ENCODE measurements at places on chromosomes 7 and 10.

- DNase-seq = no peak
These were observed 156.6 kb downstream of the RPS24 start for GRCh38 chr10:78190051-78190825.

DNA sequence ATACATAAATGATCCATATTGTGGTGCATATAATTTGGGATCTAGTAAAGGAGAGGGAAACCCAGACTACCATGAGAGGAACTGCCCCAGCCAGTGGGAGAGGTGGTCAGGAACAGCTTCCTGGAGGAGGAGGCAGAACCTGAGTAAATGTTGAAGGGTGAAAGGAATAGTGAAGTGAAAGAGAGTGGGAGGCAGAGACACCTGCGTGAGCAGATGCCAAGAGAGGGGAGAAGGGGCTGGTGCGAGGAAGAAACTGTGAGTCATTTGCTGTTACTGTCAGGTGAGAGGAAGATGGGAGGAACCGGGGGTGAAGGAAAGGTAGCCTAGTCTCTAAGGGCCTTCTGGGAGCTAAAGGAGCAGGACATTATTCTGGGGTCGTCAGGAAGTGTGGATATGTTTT, 294.8 kb downstream of the GRID1 start:
- no peak for DNase-seq

DNA sequence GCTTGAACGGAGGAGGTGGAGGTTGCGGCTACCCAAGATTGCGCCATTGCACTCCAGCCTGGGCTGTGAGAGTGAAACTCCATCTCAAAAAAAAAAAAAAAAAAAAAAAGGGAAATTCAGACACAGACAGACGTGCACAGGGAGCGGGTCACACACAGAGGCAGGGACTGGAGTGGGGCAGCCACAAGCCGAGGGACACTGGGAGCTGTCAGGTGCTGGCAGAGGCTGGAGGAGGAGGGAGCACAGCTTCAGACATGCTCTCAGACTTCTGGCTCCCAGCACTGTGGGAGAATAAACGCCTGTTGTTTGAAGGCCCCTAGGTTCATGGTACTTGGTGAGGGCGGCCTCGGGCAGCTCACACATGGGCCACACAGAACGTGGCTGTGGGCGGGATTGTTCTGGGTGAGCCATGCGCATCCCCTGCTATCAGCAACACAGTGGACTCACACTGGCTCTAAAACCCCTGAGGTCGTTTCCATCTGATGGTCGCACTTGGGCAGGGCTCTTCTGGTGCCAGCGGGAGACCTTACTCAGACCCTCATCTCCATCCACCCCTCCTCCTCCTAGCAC, 375.9 kb downstream of the DNAJB6 start:
- DNase-seq = no peak

GRCh38 chr10:58648131-58648530, 135.5 kb downstream of the BICC1 start:
- DNase-seq = no peak

DNA sequence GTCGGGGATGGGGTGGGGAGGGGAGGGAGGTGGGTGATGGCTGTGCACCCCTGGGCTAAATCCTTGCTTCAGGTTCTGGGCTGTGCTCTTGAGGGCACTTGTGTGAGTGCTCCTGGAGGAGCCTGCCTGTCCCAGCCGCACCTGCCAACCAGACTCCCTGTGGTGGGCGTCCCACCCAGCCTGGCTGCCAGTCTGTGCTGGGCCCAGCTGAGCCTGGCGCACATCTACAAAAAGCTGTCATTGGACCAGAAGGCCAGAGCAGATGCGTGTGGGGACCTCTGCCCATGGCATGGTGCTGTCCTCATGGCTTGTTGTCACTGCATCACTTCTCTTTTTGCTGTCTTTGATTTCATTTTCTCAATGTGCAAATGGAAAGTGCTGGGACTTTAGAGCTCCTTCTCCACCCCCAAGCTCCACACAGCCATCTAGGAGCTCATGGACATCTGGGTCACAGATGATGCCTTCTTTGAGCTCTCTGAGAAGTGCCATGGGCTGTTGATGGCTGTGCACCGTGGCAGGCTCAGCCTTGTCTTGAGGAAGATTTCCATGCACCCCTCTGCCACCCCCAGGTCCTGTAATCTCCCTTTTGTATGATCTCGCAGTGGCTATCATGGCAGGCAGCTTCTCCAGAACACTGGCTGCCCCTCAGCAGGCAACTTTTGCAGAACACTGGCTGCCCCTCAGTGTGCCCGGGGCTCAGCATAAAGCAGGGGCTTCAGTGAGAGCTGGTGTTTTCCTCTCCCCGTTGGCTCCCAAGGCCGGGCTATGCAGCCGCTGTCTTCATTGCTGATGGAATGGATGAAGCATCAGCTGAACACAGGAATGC, 83.9 kb downstream of the ADCY1 start:
- no peak for DNase-seq

- DNase-seq = no peak
These were observed 799.0 kb downstream of the NRG3 start for GRCh38 chr10:82674036-82674435.

DNA sequence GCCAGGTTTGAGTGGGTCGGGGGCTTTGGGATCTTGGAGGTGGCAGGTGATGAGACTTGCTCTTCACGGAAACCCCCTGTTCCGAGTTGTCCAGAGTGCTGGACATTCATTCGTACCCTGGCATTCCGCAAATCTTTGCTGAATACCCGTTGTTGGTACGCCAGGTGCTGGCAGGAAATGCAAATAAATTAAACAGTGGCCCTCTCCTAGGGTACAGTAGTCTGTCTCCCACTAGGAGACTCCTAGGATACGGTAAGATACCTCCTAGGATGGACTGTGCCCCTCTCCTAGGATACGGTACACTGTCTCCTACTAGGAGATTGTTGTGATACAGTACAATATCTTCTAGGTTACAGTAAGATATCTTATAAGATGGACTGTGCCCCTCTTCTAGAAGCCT, 544 bp downstream of the SEC23IP start:
- DNase-seq = no peak

DNA sequence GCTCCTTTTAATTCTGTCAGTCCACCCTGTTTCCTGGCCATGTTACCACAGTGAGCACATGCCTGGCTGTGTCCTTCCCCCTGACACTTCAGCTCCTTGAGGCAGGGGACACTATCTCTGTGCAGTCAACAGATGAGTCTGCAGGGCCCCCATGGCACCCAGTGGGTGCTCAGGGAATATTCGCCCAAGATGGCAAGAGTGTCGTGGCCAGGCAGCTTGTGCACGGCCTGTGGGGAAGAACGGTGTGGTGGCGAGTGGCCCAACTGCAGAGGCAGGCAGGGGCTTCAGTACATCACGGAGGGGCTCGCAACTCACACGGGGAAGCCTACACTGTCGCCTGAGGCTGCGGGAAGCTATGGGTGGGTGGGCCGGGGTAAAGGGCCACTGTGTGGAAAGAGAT, 91.1 kb downstream of the TRRAP start:
- DNase-seq = no peak

DNA sequence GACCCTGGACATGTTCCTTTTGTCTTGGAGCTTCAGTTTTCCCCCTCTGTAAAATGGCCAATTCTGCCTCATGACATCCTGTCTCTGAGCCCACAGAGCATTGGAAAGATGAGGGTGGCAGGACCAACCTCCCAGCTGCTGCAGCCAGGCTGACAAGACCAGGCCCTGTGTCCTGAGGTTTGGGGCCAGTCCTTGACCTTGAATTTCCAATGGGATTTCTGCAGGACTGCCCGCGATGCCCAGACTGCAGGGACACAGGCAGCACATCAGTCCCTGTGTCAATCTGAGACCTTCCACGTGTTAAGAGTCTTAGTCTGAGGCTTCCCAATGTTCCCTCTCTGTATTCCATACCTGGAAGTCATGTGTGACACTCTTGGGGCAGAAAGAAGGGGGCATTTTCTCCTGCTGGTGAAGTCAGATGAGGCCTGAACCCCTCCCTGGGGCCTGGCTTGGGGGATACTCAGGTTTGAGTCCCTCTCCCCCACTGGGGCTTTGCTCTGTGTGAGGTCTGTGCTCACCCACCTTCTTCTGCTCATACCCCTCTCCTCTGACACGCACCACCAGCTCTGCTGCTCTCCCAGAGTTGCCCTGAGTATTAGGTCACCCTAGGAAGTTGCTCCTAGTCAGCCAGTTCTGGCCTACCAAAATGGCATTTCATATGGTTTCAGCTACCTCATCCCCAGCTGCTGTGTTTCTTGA, 79.2 kb downstream of the ADCY1 start:
- DNase-seq = no peak

DNA sequence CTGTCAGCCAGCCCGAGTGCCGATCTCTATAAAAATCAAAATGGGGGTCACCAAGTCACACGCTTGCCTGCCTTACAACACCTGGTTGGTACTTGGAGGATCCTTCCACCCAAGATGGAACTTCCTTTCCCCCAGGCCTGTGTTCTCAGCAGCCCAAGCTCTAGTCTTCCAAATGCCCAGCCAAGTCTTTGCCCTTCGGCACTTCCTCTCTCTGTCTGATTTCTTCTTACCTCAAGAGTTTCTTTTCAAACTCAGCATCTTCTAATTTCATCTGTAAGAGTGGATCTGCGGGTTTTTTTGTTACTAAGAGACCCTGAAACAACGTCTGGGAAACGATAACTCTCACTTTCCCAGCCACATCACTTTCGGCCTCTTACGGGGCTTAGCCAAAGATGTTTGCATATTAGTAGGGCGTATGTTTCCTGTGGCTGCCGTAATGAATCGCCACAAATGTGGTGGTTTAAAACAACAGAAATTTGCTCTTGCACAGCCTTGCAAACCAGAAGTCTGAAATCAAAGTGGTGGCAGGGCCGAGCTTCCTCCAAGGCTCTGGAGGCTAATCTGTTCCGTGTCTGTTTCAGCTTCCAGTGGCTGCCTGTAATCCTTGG, 219.9 kb downstream of the TCF7L2 start:
- DNase-seq = no peak

DNA sequence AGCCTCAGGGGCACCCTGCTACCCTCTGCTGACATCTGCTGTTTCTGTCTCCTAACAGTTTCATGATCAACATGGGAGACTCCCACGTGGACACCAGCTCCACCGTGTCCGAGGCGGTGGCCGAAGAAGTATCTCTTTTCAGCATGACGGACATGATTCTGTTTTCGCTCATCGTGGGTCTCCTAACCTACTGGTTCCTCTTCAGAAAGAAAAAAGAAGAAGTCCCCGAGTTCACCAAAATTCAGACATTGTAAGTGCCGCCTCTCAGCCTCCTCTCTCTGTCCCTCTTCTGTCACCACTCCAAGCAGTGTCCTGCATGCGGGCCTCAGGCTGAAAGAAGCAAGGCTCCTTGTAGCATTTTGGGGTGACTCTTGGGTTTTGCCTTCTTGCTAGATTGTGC, 39.0 kb downstream of the POR start:
- DNase-seq = no peak

DNA sequence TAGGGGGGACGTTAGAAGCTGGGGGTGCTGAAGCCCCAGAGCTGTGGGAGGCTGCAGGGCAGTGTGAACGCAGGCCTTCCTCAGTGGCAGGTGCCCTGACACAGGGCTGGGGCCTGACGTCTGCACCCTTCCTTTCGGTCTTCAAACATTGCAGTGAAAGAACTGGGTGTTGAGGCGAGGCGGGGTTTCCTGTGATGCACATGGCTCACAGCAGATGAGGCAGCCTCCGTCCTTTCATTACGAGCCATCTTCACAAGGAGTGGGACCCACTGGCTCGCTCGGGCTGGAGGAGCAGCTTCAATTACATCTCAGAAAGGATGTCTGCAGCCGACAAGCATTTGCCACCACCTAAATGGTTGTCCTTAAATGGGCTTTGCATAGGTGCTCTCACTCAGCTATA, 180.3 kb upstream of the SHH start:
- no peak for DNase-seq

GRCh38 chr7:37315772-37316715, 132.6 kb downstream of the ELMO1 start:
- DNase-seq = no peak

GRCh38 chr10:127968027-127968441, 61.1 kb downstream of the PTPRE start:
- DNase-seq = no peak

- DNase-seq = no peak
These were observed 153.9 kb downstream of the AGMO start for GRCh38 chr7:15407910-15408309.

DNA sequence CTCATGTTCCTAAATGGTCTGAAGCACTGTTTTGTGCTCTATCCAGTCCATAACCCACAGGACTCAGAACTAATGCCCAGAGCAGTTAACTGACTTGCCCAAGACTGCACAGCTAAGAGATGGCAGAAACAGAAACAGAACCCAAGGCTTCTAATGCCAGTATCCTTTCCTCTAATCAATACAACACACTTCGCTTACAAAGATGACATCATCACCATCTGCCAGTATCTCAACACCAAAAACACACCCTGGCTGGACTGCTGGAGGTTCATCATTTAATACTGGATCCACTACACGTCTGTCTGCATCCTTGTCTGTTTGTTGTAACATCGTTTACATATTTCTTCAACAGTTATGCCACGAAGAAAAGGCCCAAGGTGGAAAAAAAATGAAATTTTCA, 165.3 kb downstream of the SFMBT2 start:
- no peak for DNase-seq

DNA sequence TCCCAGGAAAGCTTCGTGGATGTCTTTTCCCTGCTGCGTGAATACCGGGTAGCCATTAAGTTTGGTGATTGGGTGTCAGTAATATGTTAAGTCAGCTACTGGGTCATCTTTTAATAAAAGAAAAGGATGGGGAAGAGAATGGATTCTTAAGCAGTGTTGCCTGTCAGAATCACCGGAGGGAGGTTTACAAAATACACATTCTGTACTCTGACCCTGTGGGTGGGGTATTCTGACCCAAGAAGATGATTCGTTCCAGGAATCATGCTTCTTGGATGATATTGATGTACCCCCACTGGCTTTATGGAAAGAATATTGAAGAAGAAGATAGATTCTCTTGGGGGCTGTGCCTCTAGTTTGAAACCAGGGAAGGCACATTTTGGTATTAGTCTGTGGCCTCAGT, 18.3 kb downstream of the SGPL1 start:
- DNase-seq = no peak
